A549 treated with ZK216348 at 1 μM for 4 hours (cell line): ENCODE measurements at places on chromosomes 5 and 9. TPM values are rescaled to one million over a fixed set of nuclear protein-coding genes. Genes with fewer than 3 reads are reported as not detected.

Gene JAKMIP2
- total RNA-seq: not detected in 5 replicates

Gene FCHSD1
- total RNA-seq: 7.9 to 14.2 TPM (median 9.6 TPM) in 5 replicates

Gene GFI1B
- not detected in 5 replicates for total RNA-seq

Gene RASGEF1C
- total RNA-seq: 0.50 TPM in 1 of 5 replicates, not detected in the others

Gene ZNF883
- total RNA-seq: 0.81 to 0.97 TPM (median 0.92 TPM) in 5 replicates

Gene IFNA17
- not detected in 5 replicates for total RNA-seq

Gene SUSD3
- total RNA-seq: 0.50 to 1.2 TPM (median 0.88 TPM) in 5 replicates

Gene GARIN3
- not detected in 5 replicates for total RNA-seq

Gene COL15A1
- 0.28 to 0.58 TPM (median 0.39 TPM) in 5 replicates for total RNA-seq

Gene TOR1A
- total RNA-seq: 55.8 to 62.4 TPM (median 60.4 TPM) in 5 replicates

Gene FBXL7
- total RNA-seq: 1.0 to 1.6 TPM (median 1.5 TPM) in 5 replicates

Gene CD14
- total RNA-seq: 3.0 to 5.1 TPM (median 4.5 TPM) in 5 replicates

Gene HTR4
- total RNA-seq: not detected in 5 replicates

Gene PCSK5
- 0.74 to 1.3 TPM (median 0.93 TPM) in 5 replicates for total RNA-seq

Gene CNTFR
- 0.08 to 0.20 TPM (median 0.09 TPM) in 3 of 5 replicates, not detected in the others for total RNA-seq

Gene C9orf72
- 4.1 to 6.2 TPM (median 4.2 TPM) in 5 replicates for total RNA-seq

Gene BARX1
- 6.4 to 13.6 TPM (median 11.7 TPM) in 5 replicates for total RNA-seq

Gene RNF183
- total RNA-seq: not detected in 5 replicates

Gene LPAR1
- 17.0 to 23.1 TPM (median 21.3 TPM) in 5 replicates for total RNA-seq

Gene SH3RF2
- total RNA-seq: 1.6 to 3.1 TPM (median 2.5 TPM) in 5 replicates

Gene NDST1
- 40.4 to 72.8 TPM (median 62.6 TPM) in 5 replicates for total RNA-seq

Gene GPX3
- 12.1 to 20.9 TPM (median 17.2 TPM) in 5 replicates for total RNA-seq

Gene CENPP
- total RNA-seq: 5.6 to 8.3 TPM (median 6.5 TPM) in 5 replicates

Gene SCGB3A1
- not detected in 5 replicates for total RNA-seq

Gene NR5A1
- total RNA-seq: 0.09 TPM in 1 of 5 replicates, not detected in the others

Gene CDKN2A
- 0.23 to 0.38 TPM in 2 of 5 replicates, not detected in the others for total RNA-seq

Gene TAS2R1
- not detected in 5 replicates for total RNA-seq

Gene ABLIM3
- 16.9 to 23.0 TPM (median 19.4 TPM) in 5 replicates for total RNA-seq

Gene TNFSF8
- total RNA-seq: not detected in 5 replicates

Gene LHX3
- total RNA-seq: 0.09 to 0.14 TPM (median 0.12 TPM) in 4 of 5 replicates, not detected in the other

Gene C5orf46
- 0.29 TPM in 1 of 5 replicates, not detected in the others for total RNA-seq

Gene ELAVL2
- not detected in 5 replicates for total RNA-seq

Gene C9
- total RNA-seq: not detected in 5 replicates

Gene SGTB
- total RNA-seq: 4.5 to 9.6 TPM (median 8.1 TPM) in 5 replicates

Gene SOHLH1
- not detected in 5 replicates for total RNA-seq

Gene TMEM232
- total RNA-seq: 0.68 TPM in 1 of 5 replicates, not detected in the others

Gene ABCA2
- total RNA-seq: 12.6 to 32.5 TPM (median 25.5 TPM) in 5 replicates

Gene CKS2
- total RNA-seq: 332 to 511 TPM (median 377 TPM) in 5 replicates

Gene PCDHGA7
- 0.77 to 1.0 TPM (median 0.98 TPM) in 5 replicates for total RNA-seq

Gene SCAMP1
- total RNA-seq: 14.2 to 29.2 TPM (median 22.3 TPM) in 5 replicates

Gene BSPRY
- total RNA-seq: 0.06 to 0.10 TPM in 2 of 5 replicates, not detected in the others

Gene SLC6A7
- 0.04 TPM in 2 of 5 replicates, not detected in the others for total RNA-seq

Gene SCGB3A2
- not detected in 5 replicates for total RNA-seq

Gene MRPS2
- 82.9 to 136 TPM (median 127 TPM) in 5 replicates for total RNA-seq

Gene PNPLA7
- 0.28 to 1.2 TPM (median 1.1 TPM) in 5 replicates for total RNA-seq

Gene RBM18
- total RNA-seq: 16.1 to 21.1 TPM (median 20.6 TPM) in 5 replicates

Gene DBN1
- total RNA-seq: 44.4 to 81.4 TPM (median 67.6 TPM) in 5 replicates

Gene KCNV2
- total RNA-seq: not detected in 5 replicates

Gene PCDHGA3
- not detected in 5 replicates for total RNA-seq

Gene GMCL2
- total RNA-seq: not detected in 5 replicates

Gene SLC34A1
- not detected in 5 replicates for total RNA-seq

Gene TEK
- total RNA-seq: 0.06 to 0.12 TPM (median 0.07 TPM) in 5 replicates
